Stimulated activated CD8-positive, alpha-beta memory T cell treated with anti-CD3 and anti-CD28 coated beads, Interleukin-4, amount 100 ng/mL, for 1 hour (primary cell): ENCODE measurements at places on chromosomes 6 and 20.
A peak's percentile ranks its signal among the peaks of the same experiment; 100 is the strongest.

GRCh38 chr20:61949363-61949713, 116.3 kb downstream of the TAF4 start:
- no peak for DNase-seq

GRCh38 chr6:7270320-7271204, 42.4 kb downstream of the SSR1 start:
- no peak for DNase-seq

- no peak for DNase-seq
These were observed 186.2 kb upstream of the CDH4 start for GRCh38 chr20:61065853-61066252.

DNA sequence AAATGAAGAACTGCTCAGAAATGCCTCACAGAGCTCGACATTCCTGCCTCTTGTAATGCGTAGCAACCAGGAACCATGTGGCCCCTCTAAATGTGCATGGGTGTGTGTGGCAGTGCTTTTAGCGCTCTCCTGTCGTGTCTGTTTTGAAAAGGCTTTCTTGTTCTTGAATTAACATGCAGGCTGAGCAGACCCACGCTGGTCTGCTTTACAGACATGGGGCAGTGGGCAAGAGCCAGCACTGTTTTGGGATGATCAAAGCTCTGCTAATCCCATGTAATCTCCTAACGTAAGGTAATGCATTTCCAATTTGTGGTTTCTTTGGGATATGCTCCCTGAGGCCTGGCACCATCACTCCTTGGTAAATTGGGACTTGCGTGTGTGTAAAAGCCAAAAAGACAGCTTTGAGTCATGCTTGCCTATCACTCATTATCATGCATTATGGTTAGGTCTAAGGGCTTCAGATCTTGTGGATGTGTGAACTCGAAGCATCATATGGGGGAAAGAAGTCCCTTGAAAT, 11.8 kb downstream of the RIPOR2 start:
- no peak for DNase-seq

- DNase-seq: no peak
These were observed 187.8 kb downstream of the OGFRL1 start for GRCh38 chr6:71476371-71476770.

- no peak for DNase-seq
These were observed 719.5 kb upstream of the GJE1 start for GRCh38 chr6:141413196-141413595.

DNA sequence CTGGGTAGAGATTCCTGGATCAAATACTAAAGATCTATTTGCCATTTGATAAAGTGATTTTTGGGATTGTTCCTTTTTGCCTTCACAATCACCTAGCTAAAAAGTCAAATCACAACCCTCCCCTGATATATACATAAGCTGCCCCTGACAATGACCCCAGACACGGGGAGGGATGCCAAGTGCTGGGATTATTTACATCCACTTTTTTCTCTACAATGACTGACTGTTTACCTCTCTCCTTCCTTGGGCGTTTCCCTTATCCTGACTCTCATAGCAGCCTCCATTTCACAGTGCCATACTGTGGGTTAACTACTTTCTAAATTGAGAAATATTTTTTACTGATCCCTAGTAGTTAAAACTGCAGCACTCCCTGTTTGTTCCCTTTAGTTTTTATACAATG, 150.8 kb upstream of the TMEM170B start:
- DNase-seq: no peak

DNA sequence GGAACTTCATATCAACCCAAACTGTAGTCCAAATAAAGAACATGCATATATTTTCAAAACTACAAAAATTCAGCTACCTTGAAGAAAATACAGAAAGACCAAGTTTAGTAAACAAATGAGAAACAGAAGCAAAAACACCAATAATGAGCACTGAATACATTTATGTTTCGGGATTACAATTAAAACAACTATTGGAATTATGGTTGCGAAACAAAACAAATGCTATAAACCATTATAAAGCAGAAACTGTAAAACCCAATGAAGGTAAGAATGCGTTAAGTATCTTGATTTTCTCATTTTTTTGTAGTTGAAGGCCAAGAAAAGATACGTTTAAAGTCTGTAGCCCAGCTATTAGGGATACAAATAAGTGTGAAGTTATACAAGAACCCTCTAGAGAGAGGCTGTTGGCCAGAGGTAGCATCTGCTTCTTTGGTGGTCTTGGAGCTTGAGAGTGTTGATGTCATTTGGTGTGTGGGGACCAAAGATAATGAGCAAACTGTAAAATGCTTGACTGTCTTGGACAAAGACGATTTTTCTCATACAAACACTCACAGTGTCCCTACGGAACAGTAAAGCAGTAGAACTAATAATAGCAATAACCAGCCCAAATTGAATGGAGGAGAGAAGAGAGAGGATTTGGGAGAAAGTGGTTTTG, 111.5 kb downstream of the PRND start:
- no peak for DNase-seq

DNA sequence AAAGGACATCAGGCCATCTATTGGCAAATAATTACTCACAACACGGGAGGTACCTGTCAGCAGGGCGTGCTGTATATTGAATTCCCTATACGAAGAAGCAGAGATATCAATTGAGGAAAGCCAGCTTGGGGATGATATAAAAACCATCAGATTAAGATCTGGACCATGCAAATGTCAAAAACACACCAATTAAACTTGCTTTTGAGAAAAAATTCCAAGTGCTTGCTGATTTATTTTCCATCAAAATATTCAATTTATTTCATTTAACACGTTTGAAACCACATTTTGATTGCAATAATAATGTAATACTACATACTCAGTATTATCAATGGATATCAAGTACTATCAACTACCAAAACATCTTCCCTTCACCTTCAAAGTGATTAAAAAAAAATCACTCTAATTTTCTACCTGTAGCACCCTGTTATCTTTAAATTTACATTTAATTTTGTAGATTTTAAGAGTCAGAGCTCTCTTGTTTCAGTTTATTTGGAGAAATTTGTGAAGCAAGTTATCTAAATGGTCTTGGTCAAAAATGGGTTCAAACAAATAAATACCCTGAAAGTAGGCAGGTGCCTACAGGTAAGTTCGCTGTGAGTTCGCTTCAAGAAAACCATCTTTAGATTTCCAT, 6.8 kb upstream of the TBX18 start:
- DNase-seq: no peak

DNA sequence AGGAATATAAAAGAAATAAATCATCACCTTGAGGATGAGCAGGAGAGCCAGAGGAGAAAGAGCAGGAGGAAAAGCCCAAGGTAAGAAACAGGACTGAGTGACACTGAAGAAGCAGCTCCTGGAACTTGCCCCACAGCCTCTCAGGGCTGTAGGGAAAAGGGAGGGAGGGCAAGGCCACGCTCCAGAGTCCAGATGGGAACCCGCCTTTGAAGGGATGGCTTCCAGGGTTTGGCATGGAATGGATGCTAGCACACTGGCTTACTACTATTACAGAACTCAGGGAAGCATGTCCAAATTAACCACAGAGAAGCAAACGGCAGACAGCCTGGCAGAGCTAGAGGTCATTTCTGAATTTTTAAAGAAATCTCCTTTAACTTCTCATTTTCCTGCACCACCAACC, 26.8 kb downstream of the RALGAPA2 start:
- no peak for DNase-seq

GRCh38 chr6:15790116-15790515, 127.3 kb upstream of the DTNBP1 start:
- DNase-seq: no peak

- no peak for DNase-seq
These were observed 134.8 kb upstream of the RPS6KA2 start for GRCh38 chr6:166761801-166762200.

GRCh38 chr20:36549942-36550789, 8.8 kb downstream of the MYL9 start:
- no peak for DNase-seq

GRCh38 chr6:44682987-44683779, 295.7 kb downstream of the CDC5L start:
- no peak for DNase-seq

DNA sequence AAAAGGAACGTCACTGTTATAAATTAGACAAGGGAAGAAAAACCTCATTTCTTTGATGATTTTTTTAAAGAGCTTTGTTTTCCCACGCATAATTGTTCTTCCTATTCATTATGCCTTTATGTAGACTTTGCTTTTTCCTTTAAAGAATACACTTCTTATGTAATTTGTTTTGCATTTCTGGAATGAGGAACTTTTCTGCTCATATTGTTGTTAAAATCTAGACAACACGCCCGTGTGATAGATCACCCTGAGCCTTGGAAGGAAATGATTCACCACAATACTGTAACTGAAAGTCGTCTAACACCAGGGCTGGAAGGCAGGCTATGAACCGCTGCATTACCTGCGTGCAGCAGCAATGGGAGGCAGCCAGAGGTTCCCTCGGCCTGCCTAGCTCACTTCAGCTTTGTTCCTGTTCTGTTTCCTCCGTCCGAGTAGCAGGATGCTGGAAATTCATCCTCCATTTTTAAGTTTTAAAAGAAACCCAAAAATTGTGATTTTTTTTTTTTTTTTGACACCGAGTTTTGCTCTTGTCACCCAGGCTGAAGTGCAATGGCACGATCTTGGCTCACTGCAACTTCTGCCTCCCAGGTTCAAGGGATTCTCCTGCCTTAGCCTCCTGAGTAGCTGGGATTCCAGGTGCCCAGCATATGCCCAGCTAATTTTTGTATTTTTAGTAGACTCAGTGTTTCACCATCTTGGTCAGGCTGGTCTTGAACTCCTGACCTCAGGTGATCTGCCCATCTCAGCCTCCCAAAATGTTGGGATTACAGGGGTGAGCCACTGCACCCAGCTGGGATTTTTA, 49.6 kb upstream of the ZNF217 start:
- DNase-seq: peak; percentile 13

GRCh38 chr6:165662749-165663376, at the start of gene PDE10A:
PDE10A (minus strand) TSS chr6:165663241; CDS start chr6:165662811, 430 bp downstream.
- DNase-seq: no peak

DNA sequence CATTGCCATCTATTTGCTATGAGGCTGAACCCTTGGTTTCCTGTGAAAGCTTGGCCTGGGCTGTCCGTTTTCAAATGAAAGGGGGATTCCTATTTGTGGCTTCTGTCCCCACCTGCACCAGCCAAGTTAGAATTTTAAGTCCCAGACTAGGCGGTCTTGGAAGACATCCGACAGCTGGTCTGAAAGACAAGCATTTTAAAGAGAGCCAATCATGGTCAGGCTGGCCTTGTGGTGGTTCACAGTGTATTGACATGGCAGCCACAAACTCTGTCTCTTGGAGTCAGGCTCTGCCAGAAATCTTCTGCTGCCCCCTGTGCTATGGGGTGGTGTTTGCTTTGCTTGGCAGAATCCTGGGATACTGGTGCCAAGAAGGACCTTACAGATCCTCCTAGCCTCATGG, 319.2 kb upstream of the MOCS1 start:
- no peak for DNase-seq

- no peak for DNase-seq
These were observed 71.1 kb downstream of the LAMA4 start for GRCh38 chr6:112183271-112183671.

- DNase-seq: no peak
These were observed 100.0 kb upstream of the MLIP start for GRCh38 chr6:54011277-54011648.

DNA sequence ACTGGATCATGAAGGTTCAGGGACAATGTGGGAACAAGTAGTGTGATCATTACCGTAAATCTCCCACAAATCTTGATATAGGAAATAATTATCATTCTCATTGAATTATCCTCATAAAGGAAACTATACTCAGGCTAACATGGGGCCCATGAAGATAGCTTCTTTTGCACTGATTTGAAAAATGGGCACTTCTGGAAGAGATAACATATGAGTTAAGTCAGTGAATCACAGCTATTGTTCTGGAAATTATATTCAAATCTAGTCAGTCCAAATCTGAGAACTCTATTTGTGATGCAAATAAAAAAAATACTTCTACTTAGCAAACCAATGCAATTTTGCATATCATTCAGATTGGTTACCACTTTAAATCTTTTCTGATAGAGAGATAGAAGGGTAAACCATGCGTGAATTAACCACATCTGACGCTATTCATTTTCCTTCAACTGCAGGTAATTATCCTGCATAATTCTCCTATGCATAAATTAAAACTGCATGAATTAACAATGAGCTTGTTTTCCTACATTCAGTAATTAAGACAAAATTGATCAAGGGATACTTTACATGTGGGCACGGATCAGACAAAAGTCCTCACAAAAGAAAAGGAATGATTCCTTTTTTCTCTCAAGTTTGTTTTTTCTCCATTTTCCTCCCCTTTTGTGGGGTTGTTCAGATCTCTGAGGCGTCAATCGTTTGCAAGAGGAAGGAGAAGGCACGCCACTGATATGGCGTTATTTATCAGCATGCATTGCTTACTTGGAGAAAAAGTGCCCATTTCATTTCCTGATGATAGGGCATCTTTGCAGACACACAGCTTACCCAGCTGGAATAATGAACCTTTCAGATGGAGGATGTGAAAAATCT, 36.4 kb downstream of the RIPOR2 start:
- DNase-seq: no peak

- DNase-seq: no peak
These were observed 34.8 kb downstream of the SLC35D3 start for GRCh38 chr6:136956590-136957544.

- no peak for DNase-seq
These were observed 45.9 kb upstream of the NOP56 start for GRCh38 chr20:2606507-2607006.

- no peak for DNase-seq
These were observed 14.0 kb upstream of the CST9L start for GRCh38 chr20:23582293-23582692.

DNA sequence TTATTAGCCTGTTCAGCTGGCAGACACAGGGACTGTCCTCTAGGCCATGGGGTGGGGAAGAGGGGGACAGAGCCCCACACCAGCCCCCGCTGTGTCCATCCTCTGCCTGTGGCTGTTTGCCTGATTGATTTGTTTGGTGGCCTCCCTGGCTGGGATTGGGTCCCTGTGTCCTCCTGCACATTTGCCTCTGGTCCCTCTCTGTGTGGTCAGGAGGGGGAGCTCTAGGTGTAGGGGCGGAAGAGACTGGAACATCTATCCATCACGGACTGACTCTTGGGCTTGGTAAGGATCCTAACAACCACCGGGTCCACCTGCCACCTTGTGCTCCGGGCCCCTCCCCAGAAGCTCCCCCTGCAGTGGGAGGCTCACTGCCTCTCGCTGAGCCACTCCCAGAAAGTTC, 38.4 kb upstream of the CCDC167 start:
- DNase-seq: no peak

GRCh38 chr20:21141825-21142224, 15.9 kb downstream of the KIZ start:
- no peak for DNase-seq

GRCh38 chr6:107877968-107878367, 53.9 kb upstream of the SCML4 start:
- no peak for DNase-seq

DNA sequence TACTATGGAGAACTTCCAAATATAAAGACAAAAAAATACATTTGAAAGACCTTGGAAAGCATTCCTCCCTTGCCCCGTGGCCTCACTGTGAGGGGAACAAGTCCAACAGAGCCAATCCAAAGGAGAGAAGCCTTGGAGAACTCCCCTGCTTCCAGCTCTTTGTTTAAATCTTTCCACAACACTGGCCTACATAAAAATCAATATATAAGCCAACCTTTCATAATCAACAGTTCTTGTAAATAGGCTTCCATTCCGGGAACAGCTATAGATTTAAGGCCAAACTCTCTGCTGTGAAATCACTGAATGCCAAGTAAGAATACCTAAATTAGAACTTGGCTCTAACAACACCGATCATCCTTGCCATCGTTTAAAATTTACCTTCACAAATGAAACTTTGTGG, 242.1 kb downstream of the HACE1 start:
- no peak for DNase-seq
